ENCODE measurements at places on chromosomes 16 and 17. TPM values are rescaled to one million over a fixed set of nuclear protein-coding genes. Genes with fewer than 3 reads are reported as not detected.

The USP43 gene
- 7.1 TPM for total RNA-seq

The RNF40 gene
- 64.4 TPM for total RNA-seq

The CAMKK1 gene
- total RNA-seq = 5.7 TPM

The SNX20 gene
- total RNA-seq = not detected

The CBX2 gene
- total RNA-seq = 5.7 TPM

The TGFB1I1 gene
- 2.0 TPM for total RNA-seq

The CD300E gene
- total RNA-seq = under 0.01 TPM

The BCL6B gene
- total RNA-seq = 1.5 TPM

The SPEM2 gene
- total RNA-seq = not detected

The SLC4A1 gene
- total RNA-seq = 5.2 TPM

The RUNDC3A gene
- total RNA-seq = 78.2 TPM

The CYGB gene
- total RNA-seq = 2.0 TPM

The ENPP7 gene
- total RNA-seq = not detected

The MRC2 gene
- total RNA-seq = 21.1 TPM

The PLLP gene
- total RNA-seq = 1.5 TPM

The PARD6A gene
- total RNA-seq = 5.2 TPM

The EME1 gene
- total RNA-seq = 0.74 TPM

The ARHGAP23 gene
- total RNA-seq = 82.4 TPM

The PPY gene
- not detected for total RNA-seq

The SLC46A1 gene
- total RNA-seq = 10.8 TPM

The MLLT6 gene
- 20.4 TPM for total RNA-seq

The DYNLRB2 gene
- 1.7 TPM for total RNA-seq

The KCNG4 gene
- not detected for total RNA-seq

The EIF3C gene
- 123 TPM for total RNA-seq

The PIK3R6 gene
- total RNA-seq = 1.2 TPM

The CDC6 gene
- total RNA-seq = 2.0 TPM

The CHST4 gene
- under 0.01 TPM for total RNA-seq

The LPO gene
- under 0.01 TPM for total RNA-seq

The NAE1 gene
- total RNA-seq = 80.4 TPM

The KRT32 gene
- total RNA-seq = not detected

The FAM117A gene
- 0.98 TPM for total RNA-seq

The KRT13 gene
- not detected for total RNA-seq

The SLC12A3 gene
- not detected for total RNA-seq

The ABCC12 gene
- 0.25 TPM for total RNA-seq

The CACNG3 gene
- total RNA-seq = 5.2 TPM

The KRT15 gene
- 0.25 TPM for total RNA-seq

The TCAP gene
- total RNA-seq = 1.5 TPM

The ABCA10 gene
- 2.7 TPM for total RNA-seq

The ADAD2 gene
- total RNA-seq = not detected

The HOXB6 gene
- total RNA-seq = not detected

The CORO6 gene
- total RNA-seq = 0.98 TPM

The OTOP3 gene
- total RNA-seq = not detected

The USP31 gene
- 25.1 TPM for total RNA-seq

The EXOC3L1 gene
- 1.5 TPM for total RNA-seq
